ENCODE measurements at places on chromosomes 6 and 20.

DNA sequence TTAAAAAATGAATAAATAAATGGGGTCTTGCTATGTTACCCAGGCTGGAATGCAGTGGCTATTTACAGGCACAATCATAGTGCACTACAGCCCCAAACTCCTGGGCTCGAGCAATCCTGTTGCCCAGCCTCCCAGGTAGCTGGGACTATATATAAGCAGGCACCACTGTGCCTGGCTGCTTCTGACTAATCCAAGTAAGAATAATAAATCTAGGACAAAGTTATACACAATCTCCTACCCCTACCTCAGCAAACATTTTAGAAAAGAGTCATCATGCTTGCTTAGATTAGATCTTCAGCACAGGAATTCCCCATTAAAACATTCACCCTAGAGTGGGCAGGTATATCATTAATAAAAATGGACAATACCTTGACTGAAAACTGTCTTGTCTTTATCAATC, 124.6 kb downstream of the REV3L start:
- no peak for DNase-seq

DNA sequence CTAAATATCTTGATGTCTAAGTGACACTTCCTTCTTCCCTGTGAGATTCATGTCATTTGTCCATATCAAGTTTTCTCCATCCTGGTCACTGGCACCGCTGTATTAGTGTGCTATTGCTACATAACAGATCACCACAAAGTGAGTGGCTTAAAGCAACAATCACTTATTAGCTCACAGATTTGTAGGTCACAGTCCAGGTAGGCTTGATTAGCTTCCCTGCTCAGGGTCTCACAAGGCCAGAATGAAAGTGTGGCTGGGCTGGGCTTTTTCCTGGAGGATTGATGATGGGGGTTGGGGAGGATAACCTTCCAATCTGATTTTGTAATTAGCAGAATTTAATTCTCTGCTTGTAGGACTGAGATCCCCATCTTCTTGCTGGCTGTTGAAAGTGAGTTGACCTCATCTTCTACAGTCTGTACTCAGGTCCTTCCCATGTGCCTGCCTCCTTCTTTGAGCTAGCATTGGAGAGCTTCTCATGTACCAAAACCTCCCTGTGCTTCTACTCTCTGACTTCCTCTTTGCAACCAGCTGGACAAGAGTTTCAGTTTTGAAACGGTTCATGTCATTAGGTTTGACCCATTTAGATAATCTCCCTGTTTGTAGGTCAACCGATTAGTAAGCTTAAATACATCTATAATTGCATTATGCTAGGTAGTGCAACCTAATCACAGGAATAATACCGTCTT, 152.4 kb upstream of the MAN1A1 start:
- no peak for DNase-seq

- DNase-seq, result no peak
Observed at GRCh38 chr6:30042914-30043313, 18.2 kb upstream of the POLR1H start.

DNA sequence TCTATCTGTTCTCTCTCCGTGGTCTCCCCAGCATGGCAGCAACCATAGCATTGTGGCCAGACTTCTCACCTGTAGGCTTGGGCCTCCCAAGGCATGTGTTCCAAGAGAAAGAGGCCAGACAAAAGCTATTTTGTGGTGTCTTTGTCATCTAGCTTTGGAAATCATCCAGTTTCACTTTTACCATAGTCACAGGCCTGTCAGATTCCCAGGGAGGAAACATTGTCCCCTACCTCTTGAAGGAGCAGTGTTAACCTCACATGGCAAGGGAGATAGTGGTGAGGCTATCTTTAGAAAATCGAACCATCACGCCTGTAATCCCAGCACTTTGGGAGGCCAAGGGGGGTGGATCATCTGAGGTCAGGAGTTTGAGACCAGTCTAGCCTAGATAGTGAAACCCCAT, 42.3 kb upstream of the RALGAPA2 start:
- no peak for DNase-seq

Data from hypothalamus (tissue), 51 donors.